ENCODE measurements at places on chromosomes 11 and 22.

- no peak for DNase-seq
These were observed 24.2 kb downstream of the MRE11 start for GRCh38 chr11:94469416-94469815.

DNA sequence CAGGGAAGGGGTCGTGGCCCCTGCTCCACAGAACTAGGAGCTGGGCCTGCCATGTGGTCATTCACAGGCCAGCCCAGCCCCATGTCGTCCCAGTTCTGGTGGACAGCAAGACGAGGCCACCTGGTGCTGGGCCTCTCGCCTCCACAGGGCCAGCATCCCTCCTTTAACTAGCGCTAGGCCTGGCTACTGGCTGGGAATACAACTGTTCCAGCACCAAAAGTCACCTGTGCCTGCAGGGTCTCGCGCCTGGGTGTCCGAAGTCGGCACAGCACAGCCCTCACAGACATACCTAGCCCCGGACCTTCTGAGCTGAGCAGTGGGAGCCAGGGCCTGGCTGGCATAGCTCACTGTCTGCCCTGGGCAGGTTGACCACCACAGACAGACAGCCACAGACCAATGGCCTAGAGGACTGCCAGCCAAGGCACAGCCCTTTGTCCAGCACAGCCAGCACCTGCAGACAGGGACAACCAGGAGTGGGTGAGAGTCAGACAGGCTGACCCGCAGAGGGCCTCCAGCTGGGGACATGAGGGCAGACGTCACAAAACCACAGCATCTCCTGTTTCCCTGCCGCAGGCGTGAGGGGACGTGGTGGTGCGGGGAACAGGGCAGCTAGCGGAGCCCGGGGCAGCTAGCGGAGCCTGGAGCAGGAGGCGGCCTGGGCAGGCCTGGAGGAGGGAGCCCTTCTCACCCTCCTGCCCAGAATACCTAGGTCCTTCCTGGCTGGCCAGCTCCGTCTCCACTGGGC lies 27.2 kb upstream of the TH start:
- no peak for DNase-seq

GRCh38 chr22:23557036-23557435 lies 23.1 kb downstream of the IGLL1 start:
- no peak for DNase-seq

GRCh38 chr11:99240192-99241030 lies 219.7 kb downstream of the CNTN5 start:
- no peak for DNase-seq

DNA sequence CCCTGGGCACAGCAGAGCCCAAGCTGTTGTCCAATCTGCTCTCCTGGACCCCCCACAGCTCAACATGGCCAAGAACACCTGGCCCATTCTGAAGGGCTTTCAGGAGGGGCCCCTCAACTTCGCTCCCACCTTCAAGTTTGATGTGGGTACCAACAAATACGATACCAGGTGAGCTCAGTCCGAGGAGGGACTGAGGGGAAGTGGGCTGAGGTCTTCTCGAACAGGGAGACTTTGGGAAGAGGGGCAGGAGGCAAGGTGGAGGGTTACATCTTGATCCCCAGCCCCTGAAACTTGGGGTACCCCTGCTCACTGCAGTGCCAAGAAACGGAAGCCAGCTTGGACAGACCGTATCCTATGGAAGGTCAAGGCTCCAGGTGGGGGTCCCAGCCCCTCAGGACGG lies 5.4 kb downstream of the INPP5J start:
- no peak for DNase-seq

GRCh38 chr22:42909363-42910058 lies 52.4 kb upstream of the ARFGAP3 start:
- DNase-seq, result no peak

DNA sequence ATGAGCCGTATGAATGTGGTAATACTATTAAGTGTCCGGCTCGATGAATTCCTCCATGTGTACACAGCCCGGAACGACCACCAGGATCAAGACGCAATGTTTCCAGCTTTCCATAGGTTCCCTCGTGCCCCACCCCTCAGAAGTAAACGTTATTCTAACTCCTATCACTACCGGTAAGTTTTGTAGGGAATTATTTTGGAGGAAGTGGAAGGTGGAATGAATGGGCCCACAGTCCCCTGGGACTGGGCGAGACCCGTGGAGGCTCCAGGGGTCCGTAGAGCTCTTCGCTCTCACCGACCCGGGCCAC lies 720 bp upstream of the FAR1 start:
- DNase-seq, result no peak

DNA sequence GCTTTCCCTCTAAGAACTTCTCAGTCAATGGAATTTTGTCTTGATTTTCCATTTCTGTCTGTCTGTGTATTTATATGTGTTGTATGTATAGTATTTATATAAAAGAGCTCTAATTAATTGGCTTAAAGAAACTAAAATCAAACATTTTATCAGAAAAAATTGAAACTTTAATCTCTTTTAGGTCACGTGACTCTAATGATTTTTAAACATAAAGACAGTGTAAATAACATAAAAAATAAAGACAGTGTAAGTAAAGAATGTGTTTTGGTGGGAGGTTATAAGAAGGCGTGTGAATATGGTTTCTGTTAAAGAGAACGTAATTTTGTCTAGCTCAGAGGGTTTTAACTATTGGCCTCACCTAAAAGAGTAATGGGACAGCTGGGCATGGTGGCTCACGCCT lies 2.4 kb downstream of the JAML start:
- no peak for DNase-seq

GRCh38 chr22:42754658-42755057 lies 34.0 kb upstream of the A4GALT start:
- DNase-seq, result no peak

- no peak for DNase-seq
These were observed 29.1 kb downstream of the LIMK2 start for GRCh38 chr22:31241200-31241599.

- no peak for DNase-seq
These were observed 21.3 kb downstream of the CBX7 start for GRCh38 chr22:39130892-39131855.

DNA sequence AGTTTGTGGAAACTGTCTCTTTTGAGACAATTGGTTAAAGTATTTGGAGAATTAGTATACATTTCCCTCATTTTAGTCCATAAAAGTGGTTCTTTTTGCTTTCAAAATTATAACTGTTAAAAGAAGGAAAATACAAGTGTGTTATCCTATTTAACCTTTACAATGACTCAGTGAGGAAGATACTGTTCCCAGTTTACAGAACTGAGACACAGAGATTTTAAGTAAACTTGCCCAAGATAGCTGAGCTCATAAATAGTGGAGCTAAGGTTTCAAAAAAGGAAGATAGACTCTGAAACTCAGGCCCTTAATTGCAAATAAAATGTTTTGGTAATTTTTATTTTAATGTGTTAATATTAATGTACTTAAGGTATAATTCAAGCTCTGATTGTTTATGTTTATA lies 58.9 kb downstream of the DKK3 start:
- DNase-seq, result no peak

DNA sequence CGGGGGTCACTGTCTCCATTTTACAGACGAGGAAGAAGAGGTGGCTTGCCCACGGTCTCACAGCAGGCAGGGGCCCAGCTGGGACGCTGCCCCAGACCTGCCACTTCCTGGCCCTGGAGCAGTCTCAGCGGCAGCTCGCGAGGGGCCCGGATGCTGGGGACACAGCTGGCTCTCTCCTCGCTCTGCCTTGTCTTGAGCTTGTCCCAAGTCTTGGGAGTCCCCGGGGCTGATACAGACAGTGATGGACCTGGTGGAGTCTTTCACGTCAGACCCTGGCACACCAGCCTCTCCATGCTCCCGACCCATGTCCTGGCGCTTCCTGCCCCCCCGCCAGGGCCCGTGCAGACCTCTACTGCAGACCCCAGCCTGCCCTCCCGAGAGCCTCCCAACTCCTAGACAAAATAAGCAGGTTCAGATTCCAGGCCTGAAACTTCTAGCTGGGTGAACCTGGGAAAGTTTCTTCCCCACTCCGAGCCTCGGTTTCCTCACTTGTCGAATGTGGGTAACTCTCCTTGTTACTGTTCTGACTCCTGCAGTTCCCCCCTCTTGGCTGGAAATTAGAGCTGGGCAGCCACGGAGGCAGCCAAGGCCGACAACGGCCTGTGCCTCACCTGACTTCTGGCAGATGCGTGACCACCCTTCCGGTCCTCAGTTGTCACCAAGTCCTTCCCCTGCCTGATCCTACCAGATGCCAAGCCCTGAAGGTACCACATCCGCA lies 145.4 kb downstream of the CACNA1I start:
- DNase-seq, result no peak

- DNase-seq, result no peak
These were observed 109.6 kb downstream of the SCN3B start for GRCh38 chr11:123544631-123545375.

DNA sequence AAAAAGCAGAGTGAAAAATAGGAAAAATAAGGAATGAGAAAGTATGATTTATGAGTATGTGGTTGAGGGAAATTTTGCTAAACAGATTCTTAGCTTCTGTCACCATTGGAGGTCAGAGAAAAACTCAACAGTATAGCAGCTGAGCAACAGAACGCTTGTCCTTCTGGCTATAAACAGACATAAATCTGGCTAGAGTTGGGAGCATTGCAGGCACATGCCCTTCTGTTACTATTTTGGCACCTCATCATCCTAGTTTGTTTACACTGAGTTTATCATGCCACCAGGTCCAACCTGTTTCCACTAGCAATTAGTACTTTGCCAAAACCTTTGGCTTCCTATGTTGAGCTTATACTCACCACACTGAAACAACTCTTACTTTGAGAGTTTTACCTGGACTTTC lies 6.9 kb downstream of the UBE4A start:
- no peak for DNase-seq

GRCh38 chr11:105490333-105490732 lies 119.5 kb upstream of the GRIA4 start:
- no peak for DNase-seq

Data from stimulated activated CD4-positive, alpha-beta T cell treated with anti-CD3 and anti-CD28 coated beads, Interleukin-1b, Interleukin-23, amount 100 ng/mL, for 1 hour (primary cell).